ENCODE measurements at places on chromosomes 3 and 15. TPM values are rescaled to one million over a fixed set of nuclear protein-coding genes. Genes with fewer than 3 reads are reported as not detected.

GRCh38 chr15:42159381-42160015 lies 3.1 kb upstream of the PLA2G4F start:
- DNase-seq = no peak

- no peak for DNase-seq
Measured at GRCh38 chr3:62833538-62833937, 41.7 kb downstream of the CADPS start.

- DNase-seq = no peak
Measured at GRCh38 chr3:9079676-9080075, 116.4 kb upstream of the RAD18 start.

Gene C2CD4A
- 0.30 TPM for polyA plus RNA-seq

Gene GMPS
- 56.6 TPM for polyA plus RNA-seq

Gene SLC24A5
- polyA plus RNA-seq = 0.64 TPM
